ENCODE measurements at places on chromosomes 6 and 20.
A peak's percentile ranks its signal among the peaks of the same experiment; 100 is the strongest.

- DNase-seq = no peak
These were observed 97.1 kb upstream of the PTPN1 start for GRCh38 chr20:50413088-50413500.

- DNase-seq = no peak
These were observed 35.4 kb upstream of the ANGPT4 start for GRCh38 chr20:951384-952169.

GRCh38 chr20:51335329-51335841 is 207.1 kb downstream of the NFATC2 start:
- DNase-seq = no peak

GRCh38 chr6:12621754-12622153 is 94.8 kb upstream of the PHACTR1 start:
- no peak for DNase-seq

DNA sequence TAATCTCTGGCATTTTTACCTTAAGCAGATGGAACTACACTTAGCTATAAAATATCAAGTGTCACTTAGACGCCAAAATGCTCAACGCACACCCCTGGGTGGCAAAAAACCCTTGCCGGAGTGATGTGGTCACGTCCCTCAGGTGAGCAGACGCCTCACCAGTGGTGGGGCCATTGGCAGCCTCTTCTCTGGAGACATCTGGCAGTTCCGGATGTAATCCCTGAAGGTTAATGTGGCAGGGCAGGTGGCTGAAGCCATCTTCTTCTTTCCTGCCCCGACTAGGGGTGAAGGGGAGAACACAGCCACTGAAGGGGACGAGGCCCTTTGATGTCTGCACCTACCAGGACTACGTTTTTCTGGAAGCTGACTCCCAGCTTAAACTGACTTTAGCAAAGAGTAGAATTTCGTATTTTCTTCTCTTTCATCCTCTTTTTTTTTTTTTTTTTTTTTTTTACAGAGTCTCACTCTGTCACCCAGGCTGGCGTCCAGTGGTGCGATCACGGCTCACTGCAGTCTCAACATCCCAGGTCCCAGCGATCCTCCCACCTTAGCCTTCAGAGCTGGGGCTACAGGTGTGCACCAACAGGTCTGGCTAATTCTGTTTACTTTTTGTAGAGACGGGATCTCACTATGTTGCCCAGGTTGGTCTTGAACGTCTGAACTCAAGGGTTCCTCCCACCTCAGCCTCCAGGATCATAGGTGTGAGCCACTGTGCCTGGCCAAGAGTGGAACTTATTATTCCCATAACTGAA is 152.1 kb downstream of the TTLL2 start:
- DNase-seq = no peak

GRCh38 chr6:15588971-15589634 is 73.7 kb downstream of the DTNBP1 start:
- no peak for DNase-seq

DNA sequence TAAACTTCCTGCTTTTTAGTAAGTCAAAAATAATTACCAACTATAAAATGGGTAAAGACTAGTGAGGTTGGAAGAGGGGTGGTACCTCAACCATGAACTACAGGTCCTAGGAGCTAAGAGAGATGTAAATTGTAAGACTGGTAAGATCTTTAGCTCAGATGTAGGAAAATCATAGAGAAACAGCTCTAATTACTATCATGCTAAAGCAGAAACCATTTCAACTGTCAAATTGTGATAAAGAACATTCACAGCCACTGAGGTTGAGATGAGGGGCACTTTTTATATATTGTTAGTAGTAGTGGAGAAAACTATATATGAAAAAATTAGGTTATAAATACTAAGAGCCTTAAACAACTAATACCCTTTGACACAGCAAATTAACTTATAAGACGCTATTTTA is 20.0 kb downstream of the CDK19 start:
- DNase-seq = no peak

DNA sequence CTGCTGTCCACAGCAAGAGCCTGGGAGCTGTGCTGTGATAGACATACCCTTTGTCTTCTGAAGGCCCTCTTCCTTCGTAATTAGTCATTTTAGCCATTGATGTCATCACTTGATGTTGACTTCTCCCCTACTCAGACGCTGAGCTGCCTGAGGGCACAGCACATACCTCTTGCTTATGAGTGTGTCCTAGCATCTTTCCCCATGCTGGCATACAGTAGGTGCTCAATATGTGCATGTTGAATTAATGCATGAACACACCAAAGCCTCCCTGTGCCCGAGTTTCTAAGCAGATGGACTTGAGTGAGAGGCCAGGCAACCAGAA is 35.8 kb upstream of the FAM83D start:
- no peak for DNase-seq

DNA sequence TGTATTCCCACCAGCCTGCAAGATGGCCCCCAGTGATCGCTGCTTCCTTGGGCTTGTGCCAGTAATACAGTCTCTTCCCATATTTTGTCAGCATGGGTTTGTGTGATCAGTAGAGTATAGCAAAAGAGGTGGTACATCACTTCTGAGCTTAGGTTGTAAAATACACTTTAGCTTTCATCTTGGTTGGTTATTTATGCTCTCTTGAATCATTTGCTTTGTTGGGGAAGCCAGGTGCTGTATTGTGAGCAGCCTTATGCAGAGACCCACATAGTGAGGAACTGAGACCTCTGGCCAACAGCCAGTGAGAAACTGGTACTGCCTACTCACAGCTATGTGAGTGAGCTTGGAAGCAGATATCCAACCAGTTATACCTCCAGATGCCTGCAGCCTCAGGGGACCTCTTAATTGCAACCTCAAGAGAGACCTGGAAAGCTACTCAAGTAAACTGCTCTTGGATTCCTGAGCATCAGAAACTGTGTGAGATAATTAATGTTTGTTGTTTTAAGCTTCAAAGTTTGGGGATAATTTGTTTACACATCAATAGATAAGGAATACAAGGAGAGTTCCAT is 229.3 kb downstream of the FARS2 start:
- DNase-seq = no peak

- DNase-seq = no peak
These were observed 5.4 kb upstream of the NFATC2 start for GRCh38 chr20:51547951-51548350.

DNA sequence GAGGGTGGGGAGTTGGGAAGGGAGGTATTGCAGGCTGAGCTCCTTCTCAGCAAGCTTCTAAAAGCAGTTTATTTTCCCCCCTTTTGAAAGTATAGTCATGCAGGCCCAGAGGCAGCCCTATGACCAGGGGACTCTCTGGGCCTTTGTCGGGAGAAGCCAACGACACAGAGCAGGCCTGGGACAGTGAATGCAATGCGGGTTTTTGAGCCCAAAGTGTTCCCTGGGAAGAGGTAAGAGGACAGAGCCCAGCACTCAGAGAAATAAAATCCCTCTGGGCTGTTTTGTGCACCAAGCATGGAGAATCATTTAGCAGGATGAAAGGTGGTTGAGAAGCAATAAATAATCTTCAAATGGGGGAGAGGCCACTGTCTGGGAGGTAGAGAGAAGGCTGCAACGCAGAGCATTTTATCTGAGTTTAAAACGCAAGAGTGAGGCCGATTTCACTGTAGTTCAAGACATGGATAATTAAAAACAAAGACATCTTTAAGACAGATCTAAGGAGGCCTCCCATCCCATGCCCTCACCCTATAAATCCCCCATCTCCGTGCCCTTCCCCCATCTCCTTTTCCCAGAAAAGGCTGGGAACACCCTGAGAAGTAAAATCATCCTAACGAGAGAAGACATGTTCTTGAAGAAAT is 237.5 kb downstream of the CDC5L start:
- no peak for DNase-seq

- DNase-seq = no peak
These were observed 1.6 kb upstream of the NT5DC1 start for GRCh38 chr6:116099036-116099435.

- no peak for DNase-seq
These were observed 166.8 kb upstream of the SLC22A16 start for GRCh38 chr6:110643175-110643574.

DNA sequence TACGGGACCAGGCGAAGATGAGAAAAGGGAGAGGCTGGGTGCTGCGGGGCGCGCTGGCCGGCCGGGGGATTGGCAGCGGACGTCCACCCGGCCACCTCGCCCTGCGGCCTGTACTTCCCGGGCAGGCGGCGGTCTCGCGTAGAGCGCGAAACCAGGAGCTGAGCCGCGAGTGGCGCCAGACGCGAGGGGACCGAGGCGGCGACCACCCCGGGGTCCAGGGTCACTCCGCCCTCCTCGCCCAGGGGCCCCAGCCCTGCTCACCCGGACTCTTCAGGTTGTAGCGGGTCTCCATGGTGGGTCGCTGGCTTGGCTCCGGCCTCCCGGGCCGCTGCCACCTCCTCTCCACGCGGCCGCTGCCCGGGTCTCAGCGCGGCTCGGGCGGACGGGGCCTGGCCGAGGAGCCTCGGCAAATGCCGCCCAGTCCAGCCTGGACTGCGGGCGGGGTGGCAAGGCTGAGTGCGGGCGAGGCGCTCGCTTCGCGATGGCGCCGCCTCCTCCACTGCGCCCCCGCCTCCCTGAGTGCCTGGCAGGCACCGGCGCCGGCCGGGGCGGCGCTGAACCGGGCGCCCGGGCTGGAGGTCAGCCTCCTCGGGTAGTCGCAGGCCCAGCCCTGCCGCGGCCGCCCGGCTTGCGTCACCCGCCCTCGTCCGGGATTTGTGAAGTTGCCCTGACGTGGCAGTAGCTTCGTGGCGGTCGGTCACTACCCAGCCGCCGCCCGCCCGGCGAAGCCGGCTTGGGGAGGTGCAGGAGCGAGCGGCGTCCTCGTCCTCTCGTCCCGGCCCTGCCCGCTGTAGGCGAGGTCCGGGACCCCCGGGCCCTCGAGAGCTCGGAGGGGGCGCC is at the start of gene UBE2J1:
UBE2J1 (minus strand) TSS at position 445 of the 840 bp plus-strand sequence; CDS start at position 292, 153 bp downstream.
- peak; percentile 57 for DNase-seq

- no peak for DNase-seq
These were observed 66.4 kb downstream of the TRERF1 start for GRCh38 chr6:42385339-42385738.

DNA sequence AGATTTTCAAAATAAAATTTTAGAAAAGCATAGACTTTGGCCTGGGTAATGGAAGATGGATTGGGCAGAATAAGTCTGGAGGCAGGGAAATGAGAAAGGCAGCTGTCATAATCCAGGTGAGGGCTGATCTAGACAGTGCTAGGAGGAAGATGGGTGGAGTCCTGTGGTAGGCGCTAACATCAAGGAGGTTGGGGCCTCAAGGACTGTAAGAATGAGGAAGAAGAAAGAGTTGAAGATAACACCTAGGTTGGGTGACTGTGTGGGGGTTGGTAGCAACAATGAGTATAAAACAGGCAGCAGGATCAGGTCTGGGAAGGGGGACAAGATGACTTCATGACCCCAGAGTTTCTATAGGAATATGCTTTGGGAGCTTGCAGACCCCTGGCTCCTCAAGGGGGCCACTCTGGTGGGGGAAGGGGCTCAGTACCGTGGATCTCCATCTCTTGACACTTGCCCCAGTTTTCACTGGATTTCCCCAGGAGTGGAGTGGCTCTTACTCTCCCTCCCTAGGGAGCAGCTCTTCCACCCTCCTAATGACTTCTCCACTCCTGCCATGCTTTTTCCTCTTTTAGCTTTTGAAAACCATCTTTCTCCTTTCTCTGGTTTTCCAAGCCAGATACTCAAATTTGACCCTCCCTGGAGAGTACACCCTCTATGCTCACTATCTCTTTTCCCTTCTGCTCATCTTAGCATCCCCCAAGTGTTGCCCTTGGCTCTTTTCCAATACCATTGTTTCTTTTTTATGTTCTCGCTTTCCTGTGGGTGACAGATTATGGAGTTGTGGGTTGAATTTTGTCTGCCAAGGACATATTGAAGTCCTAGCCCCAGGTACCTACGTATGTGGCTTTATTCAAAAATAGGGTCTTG is 14.8 kb downstream of the TRIM31 start:
- DNase-seq = no peak

DNA sequence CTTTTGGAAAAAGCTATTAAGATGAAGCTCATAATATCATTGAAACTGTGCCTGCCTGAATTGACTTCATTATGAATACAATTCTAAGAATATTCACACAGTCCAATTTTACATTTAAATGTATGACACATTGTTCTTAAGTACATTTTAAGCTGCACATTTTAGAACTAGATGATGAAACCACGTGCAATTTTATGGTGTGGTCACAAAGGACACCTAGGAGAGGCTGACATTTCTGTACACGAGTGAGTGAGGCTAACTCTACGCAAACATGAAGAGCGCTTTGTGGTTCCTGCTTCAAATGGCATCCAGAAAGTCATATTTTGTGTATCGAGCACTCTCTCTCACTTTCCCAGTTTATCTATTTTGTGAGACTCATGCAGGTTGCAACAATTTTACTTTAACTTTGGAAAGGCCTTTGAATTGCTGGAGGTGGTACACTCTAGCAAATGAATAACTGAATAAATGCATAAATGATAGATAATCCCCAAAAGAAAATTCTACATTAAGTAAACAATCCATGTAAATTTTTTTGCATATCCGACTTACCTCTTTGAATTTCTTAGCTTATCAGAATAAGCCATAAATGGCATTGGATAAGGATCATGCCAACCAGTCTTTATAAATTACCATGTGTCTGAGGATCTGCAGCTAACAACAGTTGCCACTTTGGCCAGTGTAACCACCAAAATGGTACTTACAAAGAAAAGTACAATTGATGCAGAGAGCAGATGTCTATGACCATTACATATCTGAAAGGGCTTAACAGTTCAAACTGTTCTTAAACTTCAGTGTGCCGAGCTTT is 97.3 kb downstream of the NRSN1 start:
- DNase-seq = no peak

GRCh38 chr20:18742841-18743240 is 70.7 kb upstream of the SCP2D1 start:
- no peak for DNase-seq

DNA sequence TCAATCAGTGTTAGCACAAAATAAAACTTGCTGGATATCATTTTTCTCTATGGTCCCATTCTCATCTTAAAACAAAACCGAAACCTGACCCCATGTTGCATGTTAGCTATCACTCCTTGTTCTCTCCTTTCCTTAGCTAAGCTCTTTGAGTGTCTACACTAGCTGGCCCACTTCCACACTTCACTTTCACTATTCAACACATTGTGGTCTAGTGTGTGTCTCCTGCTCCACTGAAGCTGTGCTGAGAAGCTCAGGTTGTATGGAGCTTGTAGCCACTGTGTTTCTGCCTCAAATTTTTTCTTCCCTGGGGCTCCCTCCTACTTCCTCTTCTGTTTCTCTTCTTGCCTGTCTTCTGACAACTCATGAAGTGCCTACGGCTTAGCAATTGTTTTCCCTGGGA is 223.0 kb downstream of the NKAIN2 start:
- DNase-seq = no peak

- DNase-seq = no peak
These were observed 234.6 kb downstream of the ANKRD60 start for GRCh38 chr20:57993716-57994431.

DNA sequence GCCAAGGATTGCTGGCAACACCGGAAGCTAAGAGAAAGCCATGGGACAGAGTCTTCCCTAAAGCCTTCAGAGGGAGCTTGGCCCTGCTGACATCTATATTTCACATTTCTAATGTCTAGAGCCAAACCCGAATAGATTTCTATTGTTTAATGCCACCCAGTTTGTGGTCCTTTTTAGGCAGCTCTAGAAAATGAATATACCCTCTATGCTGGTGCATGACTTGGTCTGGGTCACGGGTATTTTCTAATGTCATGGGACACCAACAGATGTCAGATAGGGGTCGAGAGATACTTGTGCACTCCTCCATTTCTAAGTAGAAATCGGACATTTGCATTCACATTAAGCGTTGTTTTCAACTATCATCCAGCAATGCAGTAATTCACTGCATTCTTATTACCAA is 37.0 kb upstream of the SOX4 start:
- no peak for DNase-seq
